ENCODE measurements at places on chromosomes 11 and 22.

- DNase-seq: no peak
Observed at GRCh38 chr11:47592251-47592650, 2.0 kb downstream of the C1QTNF4 start.

DNA sequence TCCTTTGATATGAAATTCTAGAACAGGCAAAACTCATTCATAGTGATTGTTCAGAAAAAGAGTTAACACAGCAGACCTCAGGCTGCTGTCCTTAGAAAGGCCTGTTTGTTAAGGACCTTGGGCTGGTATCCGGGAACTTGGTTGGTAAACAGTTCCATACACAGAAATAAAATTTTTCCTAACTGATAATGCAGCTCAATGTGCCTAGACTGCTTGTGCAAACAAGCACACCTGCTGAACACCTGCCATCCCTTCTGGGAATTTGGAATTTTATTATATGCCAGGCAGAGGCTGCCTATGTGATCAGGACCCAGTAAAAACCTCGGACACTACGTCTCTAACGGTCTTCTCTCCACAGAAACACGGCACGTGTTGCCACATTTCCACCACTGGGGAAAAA lies 11.5 kb downstream of the THAP12 start:
- no peak for DNase-seq

DNA sequence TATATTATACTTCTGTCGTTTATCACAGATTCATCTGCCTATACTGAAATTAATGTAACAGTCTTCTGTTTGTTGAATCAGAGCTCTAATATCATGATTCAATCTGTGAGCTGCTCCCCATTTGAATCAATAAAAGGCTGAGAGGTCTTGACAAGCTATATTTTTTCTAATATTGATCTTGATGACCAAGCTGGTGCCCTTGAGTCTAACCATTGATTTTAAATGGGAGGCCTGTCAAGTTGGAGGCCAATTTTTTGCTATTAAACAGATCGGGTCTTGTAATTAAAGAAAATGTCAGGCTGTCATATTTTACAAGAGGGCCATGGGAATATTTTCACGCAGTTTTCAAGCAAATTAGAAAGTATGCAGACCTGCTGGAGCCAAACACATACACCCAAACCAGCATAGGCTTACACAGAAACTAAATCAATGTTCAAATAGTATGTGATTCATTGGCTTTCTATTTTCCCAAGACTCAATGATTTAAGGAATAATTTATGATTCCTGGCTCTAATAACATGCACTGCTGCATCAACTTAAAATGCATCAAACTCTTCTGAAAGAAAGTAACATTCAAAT lies 286.9 kb downstream of the CNTN5 start:
- no peak for DNase-seq

GRCh38 chr11:116911976-116912734 lies 74.7 kb upstream of the APOA1 start:
- no peak for DNase-seq

- no peak for DNase-seq
Observed at GRCh38 chr22:19139974-19140373, 4.5 kb downstream of the ESS2 start.

- no peak for DNase-seq
Observed at GRCh38 chr11:92596596-92597317, 372.1 kb downstream of the FAT3 start.

GRCh38 chr11:69445131-69445470 lies 36.4 kb upstream of the LINC01488 start:
- peak; percentile 64 for DNase-seq

DNA sequence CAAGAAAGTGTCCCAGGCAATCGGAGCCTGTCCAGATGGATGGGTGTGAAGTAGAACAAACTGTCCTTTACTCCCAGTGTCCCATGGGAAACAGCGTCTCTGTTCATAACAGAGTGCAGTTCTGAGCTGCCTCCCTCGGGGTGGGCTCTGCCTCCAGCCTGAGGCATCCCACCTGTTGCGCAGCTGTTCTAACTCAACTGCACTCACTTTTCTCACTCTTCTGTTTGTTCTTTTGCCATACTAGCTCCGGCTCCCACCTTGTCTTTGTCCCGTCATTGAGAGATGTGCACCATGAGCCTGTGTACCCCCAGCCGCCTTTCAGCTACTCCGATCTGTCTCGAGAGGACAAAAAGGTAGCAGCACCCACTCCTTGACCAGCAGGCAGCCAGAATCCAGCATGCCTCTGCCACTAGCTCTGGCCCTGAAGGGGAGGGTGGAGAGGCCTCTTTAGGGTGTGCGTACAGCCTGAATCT lies 20.7 kb upstream of the CDC42EP2 start:
- peak; percentile 57 for DNase-seq

- no peak for DNase-seq
Observed at GRCh38 chr11:123920943-123921342, 18.5 kb upstream of the OR4D5 start.

DNA sequence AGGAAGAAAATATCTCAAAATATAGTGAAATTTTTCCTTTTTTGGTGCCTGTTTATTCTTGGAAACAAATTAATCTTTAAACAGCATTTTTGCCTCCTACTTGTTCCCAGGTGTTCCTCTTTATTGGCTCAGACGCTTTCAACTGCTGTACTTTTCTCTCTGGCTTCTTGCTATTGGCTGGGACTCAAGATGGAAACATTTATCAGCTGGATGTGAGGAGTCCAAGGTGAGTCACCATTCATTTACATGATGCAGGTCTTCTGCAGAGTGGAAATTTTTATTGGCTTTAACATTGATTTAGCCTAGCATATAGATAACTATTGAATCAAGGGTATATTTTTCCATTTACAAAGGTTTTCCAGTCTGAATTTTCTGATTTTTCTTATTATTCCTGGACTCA lies 34.4 kb upstream of the DNAJB13 start:
- no peak for DNase-seq

- no peak for DNase-seq
Observed at GRCh38 chr11:111330234-111330893, 32.0 kb downstream of the POU2AF3 start.

GRCh38 chr11:124798991-124799347 lies 1.2 kb downstream of the MSANTD2 start:
- no peak for DNase-seq

DNA sequence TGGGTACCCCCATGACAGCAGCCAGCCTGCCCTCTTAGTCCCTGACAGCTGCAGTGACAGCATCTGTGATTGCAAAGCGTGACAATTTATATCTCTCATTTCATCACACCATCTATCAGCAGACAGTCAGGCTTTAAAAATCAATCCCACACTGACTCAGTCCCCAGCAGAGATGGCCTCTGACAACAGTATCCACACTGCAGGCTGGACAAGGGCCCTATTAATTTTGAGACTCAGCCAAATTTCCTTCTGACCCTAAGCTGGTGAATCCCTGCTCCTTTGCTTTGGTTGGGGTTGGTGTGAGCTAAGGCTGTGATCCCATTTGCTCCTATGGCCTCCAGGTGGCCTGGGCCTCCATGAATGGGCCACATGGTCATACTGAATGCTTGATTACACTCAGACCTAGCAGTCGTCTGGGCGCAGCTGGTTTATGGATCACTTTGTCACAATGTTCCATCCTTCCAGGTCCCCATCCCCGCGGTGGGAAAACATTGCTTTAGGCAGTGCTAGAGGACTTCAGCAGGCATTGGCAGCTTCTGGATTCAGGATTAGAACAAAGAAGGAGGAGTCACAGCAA lies 68.2 kb upstream of the B3GAT1 start:
- no peak for DNase-seq

- DNase-seq: no peak
Observed at GRCh38 chr11:34449013-34449412, 10.3 kb downstream of the CAT start.

DNA sequence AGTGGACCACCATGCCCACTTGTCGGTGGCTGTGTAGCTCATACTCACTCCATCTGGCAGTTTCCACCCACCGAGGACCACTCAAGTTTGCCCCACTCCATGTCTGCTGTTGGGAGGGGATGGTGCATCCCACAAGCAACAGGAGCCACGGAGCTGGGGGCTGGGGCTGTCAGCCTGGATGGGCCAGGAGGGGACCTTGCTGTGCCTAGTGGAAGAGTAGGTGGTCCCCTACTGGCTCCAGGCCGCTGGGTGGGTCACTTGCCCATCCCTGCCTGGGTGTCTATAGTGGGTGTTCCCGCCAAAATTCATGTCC lies 57.0 kb downstream of the SMIM38 start:
- DNase-seq: no peak

DNA sequence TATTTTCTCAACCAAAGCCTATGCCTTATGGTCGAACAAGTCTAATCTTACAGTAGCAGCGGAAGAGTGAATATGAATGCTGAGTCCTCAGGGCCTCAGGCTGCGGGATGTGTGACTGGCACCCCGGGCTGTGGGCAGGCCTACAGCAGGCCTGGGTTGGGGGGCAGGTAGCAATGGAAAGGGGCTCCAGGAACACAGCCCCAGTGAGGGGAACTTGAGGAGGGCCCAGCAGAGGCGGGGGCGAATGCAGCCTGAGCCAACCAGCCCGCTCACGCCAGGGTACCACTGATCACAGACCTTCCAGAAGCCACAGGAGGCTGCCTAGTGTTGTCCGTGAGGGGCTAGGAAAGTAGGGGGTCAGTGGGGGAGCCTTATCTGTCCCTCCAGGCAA lies 11.3 kb upstream of the CD5 start:
- DNase-seq: no peak
